T-helper 9 cell (primary cell): ENCODE measurements at places on chromosomes 7 and 10.

- no peak for DNase-seq
Measured at GRCh38 chr10:97928897-97929296, 79.3 kb downstream of the GOLGA7B start.

DNA sequence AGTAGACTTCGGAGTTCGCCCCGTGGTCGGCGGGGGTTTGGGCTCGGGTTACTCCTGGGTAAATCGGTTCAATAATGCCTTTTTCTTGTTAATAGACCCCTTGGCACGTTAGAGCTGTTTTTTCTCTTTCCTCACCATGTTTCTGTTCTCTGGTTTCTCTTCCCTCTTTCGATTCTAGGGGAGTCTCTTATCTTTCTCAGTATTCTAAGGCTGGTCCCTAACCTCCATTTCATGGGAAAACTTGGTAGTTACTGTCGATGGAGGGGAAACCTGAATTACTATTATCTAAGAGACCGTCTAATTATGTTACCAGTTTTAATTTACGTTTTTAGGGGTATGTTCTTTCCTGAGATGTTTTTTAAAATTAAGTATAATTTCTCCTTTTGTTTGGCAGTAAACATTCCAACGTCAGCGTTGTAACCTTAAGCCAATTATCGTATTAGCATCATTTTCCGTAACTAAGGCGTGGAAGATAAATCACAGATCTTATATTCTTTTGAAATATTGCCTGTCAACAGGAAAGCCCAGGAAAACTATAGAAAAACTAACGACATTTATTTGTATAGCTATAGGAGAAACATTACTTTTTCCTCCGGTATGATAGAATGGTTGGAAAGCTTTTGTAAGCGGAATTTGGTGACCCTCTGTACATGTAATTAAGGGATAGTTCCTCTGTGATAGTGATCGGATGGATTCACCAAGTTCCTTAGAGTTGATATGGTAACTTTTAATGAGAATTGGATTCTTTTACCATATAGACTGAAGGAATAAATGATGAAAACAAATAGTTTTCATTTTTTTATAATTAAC is 847 bp downstream of the BTAF1 start:
- no peak for DNase-seq

DNA sequence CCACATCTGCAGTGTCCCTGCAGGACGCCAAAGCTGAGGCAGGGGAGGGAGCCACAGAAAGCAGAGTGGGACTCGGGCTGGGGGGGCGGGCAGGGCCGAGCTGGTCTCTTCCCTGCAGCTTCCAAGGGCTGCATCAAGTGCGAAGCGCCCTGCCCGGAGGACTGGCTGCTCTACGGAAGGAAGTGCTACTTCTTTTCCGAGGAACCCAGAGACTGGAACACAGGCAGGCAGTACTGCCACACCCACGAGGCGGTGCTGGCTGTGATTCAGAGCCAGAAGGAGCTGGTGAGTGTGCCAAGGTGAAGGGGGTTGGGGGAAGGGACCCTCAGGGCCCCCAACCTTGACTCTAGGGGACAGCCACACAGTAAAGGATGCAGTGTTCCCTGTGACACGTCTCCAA is 16.7 kb downstream of the CLEC2L start:
- no peak for DNase-seq

DNA sequence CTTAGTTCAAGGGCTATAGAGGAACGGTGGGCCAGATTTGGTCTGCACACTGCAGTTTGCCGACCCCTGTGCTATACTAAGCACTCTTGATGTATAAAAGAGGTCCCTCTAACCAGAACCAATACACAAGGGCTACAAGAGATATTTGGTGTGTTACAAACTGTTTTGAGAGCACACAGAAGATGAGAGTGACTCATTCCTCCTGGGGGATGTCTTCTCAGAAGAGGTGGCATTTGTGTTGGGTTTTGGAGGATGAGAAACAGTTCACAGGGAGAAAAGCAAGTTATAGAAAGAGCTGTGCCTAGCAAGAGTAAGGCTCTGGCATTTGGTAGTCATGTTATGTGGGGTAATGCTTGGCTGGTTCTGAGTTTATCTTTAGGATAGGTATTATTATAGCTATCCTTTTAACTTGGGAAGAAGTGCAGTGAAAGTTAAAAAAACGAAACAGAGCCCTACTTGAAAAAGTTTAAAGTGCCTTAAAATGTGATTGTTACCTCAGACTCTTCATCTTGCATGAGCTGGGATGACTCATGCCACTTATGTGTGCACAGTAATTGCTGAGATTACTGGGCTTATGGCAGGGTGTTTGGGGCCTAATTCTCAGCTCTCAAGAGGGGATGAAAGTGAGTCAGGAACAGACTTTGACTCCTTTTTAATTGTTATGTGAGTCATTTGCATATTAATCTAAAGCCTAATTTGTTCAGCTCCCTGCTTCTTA is 160.4 kb downstream of the KIF20B start:
- DNase-seq = no peak

DNA sequence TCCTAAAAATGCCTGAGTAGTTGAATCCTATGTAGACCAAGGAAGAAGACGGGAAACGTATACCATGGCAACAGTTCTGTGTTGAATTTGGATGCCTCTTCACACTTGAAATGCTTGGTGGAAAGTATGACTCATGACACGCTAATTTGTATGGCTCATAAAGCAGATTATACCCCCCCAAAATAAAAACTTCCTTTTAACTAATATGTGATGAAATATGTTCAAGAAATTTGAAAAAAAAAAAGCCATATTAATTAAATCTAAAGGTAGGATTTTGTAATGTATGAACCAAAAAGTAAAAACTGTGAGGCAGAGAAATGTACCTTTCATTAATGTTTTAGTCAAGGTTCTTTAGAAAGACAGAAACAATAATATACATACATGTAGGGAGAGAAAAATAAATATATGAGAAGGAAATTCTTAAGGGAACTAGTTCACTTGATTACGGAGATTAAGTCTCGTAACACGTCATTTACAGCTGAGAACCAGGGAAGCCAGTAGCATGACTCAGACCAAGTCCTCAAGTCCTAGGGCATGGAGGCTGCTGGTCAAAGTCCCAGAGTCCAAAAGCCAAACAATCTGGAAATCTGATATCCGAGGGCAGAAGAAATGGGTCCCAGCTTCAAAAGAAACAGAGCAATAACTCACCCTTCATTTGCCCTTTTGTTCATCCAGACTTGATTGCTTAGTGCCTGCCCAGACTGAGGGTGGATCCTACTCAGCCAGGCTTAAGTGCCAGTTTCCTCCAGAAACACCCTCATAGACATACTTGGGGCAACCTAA is 485.1 kb downstream of the SEMA3D start:
- DNase-seq = no peak

DNA sequence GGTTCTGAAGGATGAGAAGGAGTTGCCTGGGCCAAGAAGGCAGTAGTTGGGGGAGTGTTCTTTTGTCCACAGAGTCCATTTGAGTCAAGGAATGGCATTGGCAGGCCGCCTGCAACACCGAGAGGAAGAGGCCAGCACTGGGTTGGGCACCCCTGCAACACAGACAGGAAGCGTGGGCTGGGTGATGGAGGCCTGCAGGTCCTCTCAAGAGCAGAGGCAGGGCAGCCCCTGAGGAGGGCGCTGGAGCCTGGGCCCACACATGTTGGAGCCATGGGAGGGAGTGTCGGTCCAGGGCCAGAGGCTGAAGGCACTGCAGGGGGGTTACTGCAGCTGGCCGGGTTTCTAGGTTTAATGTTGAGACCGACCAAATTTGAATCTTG is 137.3 kb downstream of the PTPN20 start:
- no peak for DNase-seq

- DNase-seq = no peak
Measured at GRCh38 chr7:125555916-125556315, 626.3 kb upstream of the POT1 start.

DNA sequence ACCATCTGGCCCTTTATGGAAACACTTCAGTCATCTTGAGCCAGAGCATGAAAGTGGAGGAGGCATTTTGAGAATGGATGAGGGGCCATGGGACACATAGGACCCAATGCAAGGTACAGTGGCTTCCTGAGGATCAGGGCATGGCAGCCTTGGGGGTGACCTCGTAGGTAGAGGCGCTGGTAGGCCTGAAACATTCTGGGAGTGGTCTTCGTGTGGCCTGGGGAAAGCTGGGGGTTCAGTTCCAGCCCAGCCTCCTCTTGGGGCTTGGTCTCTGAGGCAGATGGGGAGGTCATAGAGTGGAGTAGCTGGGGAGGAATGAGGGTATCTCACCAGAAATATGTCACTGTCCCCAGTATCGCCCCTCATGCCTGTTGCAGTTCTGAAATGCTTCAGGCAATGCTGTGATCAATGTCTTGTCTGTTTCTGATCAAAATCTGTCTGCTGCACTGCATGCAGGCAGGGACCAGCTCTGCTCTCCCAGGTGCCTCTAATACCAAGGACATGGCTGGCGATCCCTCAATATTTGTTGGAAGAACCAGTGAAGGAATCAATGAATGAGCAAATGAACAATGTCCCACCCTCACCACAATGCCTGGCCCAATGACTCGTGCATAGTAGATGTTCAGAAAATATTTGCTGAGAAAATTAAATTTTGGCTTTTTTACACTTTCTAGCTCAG is 90.9 kb downstream of the CHST15 start:
- DNase-seq = no peak

DNA sequence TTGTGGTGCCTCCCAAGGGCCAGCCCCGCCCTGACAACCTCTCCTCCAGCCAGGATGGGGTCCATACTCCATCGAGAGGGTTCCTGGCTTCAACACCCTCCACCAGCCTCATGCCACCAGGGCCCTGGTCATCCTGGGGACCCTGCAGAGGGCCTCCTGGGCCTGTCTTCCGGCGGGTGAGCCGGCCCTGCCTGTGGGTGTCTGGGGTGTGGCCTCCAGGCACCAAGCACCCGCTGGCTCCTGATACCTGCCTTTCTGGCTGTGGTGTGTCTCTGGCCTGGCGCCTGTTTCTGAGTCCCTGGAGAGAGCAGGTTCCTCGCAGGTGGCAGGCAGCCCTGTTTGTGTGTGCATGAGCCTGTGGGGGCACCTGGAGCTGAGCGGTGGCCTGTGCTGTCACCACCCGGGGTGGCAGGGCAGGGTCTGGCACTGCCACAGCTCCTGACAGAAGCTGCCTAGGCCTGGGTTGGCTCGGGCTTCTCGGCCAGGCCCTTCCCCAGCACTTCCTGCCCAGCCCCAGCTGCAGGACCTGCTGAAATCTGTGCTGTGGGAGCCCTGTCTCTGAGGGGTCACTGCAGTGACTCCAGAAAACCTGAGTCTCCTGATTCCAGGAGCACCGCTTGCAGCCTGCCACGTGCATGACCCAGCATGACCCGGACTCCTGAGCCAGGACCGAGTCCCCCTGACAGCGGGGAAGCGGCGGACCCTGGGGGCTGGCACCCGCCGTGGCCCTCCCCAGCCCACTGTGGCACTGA is 18.4 kb downstream of the ADAM8 start:
- DNase-seq = no peak

- DNase-seq = no peak
Measured at GRCh38 chr10:71343392-71343773, 24.3 kb downstream of the SLC29A3 start.

- DNase-seq = no peak
Measured at GRCh38 chr10:94299417-94299816, 63.3 kb downstream of the NOC3L start.

- no peak for DNase-seq
Measured at GRCh38 chr10:49572594-49573114, 33.7 kb upstream of the ERCC6 start.

- no peak for DNase-seq
Measured at GRCh38 chr7:132476541-132476940, 99.7 kb downstream of the PLXNA4 start.

- no peak for DNase-seq
Measured at GRCh38 chr10:132346806-132347205, 14.8 kb downstream of the LRRC27 start.

- DNase-seq = no peak
Measured at GRCh38 chr7:129334473-129334872, 99.8 kb upstream of the STRIP2 start.

DNA sequence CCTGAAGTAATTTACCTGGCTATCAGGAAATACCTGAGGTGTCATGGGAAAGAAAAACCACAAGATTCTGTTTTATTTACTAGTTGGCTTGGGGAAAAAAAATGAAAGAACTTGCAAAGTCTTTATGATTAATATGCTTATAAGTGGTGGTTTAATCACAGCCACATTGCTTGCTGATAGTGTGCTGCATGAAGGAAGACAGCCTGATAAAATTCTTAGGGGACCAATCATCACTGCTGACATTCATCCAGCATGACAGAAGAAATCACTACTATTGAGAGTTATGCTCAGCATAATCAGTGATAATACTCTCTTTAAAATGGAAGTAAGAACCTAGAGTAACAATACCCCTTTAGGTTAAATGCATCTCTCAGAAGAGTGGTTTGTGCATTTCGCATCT is 150.2 kb upstream of the LRRN3 start:
- no peak for DNase-seq

- no peak for DNase-seq
Measured at GRCh38 chr7:98241674-98242241, 10.3 kb downstream of the TECPR1 start.
